Left renal pelvis (tissue), 4 donors: ENCODE measurements at places on chromosomes 7 and 10.

- DNase-seq: no peak
Observed at GRCh38 chr7:114084472-114085312, 165.9 kb upstream of the PPP1R3A start.

GRCh38 chr10:78491812-78492211, 458.1 kb downstream of the RPS24 start:
- DNase-seq: no peak

- no peak for DNase-seq
Observed at GRCh38 chr7:119482209-119482608, 790.8 kb upstream of the KCND2 start.

- DNase-seq: no peak
Observed at GRCh38 chr10:17981766-17982380, 30.2 kb downstream of the SLC39A12 start.

- no peak for DNase-seq
Observed at GRCh38 chr7:5495581-5496375, 72.1 kb upstream of the TNRC18 start.

- no peak for DNase-seq
Observed at GRCh38 chr10:97003804-97004201, 171.7 kb downstream of the LCOR start.

DNA sequence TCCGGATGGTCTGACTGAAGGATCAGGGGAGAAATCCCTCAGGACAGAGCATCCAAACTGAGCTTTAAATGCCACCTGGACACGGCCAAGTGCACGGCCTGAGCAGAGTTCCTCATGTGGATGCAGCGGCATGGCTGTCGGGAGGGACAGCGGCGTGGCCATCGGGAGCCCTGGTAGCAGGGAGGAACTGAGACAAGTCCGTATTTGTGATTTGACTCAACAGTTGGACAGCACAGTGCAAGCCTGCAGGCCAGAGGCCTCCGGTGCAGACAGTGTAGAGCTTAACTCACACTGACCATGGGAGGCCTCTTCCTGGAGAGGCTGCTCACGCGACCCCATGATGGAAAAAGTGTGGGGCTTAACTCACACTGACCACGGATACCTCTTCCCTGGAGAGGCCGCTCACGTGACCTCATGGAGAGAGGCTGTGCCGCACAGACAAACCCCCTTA, 207.4 kb downstream of the DIP2C start:
- DNase-seq: no peak
